ENCODE measurements at places on chromosomes 2 and 18.

DNA sequence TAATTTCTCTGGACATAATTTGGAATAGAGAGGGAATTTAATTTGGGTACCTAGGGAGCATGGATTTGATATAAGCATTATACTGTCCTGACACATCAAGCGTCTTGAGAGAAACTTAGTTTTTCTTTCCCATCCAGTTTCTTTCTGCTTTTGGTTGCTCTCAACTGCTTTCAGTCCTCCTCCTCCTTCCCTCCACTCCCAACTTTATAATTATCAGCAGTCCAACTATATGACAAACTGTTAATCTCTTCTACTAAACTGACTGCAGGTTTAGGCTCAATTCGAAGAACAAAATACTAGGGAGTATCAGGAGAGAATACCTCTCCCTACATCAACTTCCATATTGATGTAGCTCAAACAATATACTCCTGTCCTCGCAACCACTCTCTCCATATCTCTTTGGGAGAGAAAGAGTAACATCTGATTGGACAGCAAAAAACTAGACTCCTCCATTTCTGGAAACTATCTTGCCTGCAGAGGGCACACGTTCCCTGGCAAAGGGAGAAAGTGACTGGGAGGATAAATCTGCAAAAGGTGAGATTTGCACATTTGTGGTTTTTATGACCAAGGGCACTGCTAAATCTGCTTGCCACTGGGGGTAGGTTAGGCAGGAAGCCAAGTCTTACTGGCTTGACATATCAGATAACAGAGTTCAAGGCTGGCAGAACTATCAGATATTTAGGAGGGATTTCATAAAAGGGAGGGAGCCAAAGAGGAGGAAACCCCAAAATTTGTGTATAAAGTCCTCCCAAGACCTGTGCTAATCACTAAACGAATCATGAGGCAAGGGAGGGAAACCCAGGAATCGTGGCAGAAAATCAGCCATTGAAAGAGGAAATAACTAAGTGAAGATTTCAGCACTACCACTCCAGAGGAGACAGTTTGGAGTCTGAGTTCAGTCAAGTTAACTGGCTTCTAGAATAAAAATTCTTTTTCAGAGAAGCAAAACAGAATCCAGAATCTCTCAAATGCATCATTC is 40.0 kb downstream of the ICA1L start:
- no peak for DNase-seq

- DNase-seq = peak; percentile 81
These were observed 46.9 kb downstream of the DNMT3A start for GRCh38 chr2:25294573-25295462.

- DNase-seq = no peak
These were observed 441.4 kb downstream of the DCDC2C start for GRCh38 chr2:4144731-4145130.

- DNase-seq = no peak
These were observed 77.8 kb downstream of the CTIF start for GRCh38 chr18:48616484-48617255.

- DNase-seq = no peak
These were observed 71.1 kb upstream of the FMNL2 start for GRCh38 chr2:152263911-152264310.

- no peak for DNase-seq
These were observed 554.4 kb upstream of the LRRTM1 start for GRCh38 chr2:80858965-80859364.

DNA sequence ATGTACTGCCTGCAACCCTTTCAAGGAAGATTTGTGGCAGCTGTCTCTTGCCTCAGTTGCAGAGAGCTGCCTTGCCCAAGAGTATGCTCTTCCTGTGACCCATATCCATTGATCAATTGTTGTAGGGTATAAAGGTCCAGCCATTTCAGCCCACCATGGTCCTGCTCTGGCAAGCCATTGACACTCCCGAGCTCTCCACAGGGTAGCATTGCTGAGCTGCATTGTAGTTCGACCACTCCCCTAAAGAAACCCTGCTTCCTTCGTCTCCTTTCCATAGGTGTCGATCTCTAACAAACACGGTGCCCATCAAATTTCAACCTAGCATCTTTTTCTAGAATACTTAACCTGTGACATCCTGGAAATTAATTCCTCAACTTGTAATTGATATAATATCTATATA is 104.9 kb upstream of the NDUFV2 start:
- no peak for DNase-seq

GRCh38 chr2:73069041-73069854 is 2.3 kb downstream of the SFXN5 start:
- no peak for DNase-seq

DNA sequence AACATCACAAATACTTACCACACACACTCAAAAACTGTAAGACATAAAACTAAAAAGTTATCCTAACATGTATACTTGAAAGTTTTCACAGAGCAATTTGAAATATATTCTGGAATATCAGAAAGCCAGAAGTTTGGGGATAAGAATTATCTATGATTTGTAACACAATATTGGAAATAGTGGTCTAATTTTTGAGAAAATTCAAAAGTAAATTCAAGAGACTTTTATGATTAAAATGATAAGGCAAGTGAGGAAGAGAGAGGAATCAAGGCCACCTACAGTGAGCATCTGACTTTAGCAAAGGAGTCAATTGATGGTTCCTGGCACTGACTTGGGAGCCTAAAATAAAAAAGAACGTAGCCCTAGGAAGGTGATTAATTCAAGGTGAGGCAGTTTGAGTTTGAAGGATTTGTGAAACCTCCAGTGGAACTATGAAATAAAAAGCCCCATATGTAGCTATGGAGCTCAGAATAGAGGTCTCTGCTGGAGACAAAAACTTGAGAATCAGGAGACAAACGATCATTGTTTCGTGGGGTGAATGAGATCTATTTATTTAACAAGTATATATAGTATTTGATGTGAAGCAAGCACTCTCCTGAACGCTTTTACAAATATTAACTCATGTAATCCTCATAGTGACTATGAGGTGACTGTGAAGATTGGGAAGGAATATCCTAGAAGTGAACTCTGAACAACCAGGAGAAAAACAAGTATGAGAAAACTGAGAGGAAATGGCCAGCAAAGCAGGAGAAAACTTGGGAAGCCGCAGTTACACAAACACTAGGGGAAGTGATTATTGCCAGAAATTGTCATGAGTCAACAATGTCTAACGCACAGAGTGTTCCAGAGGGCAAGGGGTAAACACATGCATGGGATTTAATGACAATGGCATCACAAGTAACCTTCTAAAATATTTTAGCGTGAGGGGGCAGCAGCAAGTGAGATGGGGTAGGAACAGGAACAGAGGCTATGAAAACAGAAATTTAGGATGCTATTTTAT is 12.8 kb downstream of the TFPI start:
- DNase-seq = no peak

GRCh38 chr18:28175930-28176697 is 816 bp downstream of the CDH2 start:
- no peak for DNase-seq

- DNase-seq = no peak
These were observed 41.4 kb downstream of the RFX8 start for GRCh38 chr2:101433465-101433864.

DNA sequence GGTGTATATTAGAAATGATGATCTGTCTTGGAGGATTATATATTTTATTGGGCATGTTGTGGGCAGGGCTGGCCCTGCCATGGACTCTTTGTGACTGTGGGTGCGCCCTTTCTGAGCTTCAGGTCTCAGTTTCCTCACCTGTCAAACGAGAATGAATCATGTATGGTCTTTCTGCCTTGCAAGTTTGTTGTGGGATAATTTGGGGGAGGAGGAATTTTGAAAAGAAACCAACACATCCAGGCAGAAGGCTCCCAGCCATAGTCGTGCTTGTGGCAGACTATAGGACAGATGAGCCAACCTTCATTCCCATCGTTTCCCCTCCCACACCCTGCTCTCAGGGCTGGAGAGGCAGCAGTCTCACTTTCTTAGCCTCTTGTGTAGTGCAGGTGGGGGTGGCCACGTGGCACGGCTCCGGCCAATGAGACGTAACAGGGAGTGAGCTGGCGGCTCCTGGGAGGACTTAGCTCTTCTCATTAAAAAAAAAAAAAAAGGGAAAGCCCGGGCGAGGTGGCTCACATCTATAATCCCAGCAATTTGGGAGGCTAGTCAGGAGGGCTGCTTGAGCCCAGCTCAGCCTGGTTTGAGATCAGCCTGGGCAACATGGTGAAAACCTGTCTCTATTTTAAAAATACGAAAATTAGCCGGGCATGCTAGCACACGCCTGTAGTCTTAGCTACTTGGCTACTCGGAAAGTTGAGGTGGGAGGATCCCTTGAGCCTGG is 63.1 kb downstream of the RHOB start:
- no peak for DNase-seq

GRCh38 chr2:1024981-1025380 is 74.3 kb downstream of the SNTG2 start:
- no peak for DNase-seq

DNA sequence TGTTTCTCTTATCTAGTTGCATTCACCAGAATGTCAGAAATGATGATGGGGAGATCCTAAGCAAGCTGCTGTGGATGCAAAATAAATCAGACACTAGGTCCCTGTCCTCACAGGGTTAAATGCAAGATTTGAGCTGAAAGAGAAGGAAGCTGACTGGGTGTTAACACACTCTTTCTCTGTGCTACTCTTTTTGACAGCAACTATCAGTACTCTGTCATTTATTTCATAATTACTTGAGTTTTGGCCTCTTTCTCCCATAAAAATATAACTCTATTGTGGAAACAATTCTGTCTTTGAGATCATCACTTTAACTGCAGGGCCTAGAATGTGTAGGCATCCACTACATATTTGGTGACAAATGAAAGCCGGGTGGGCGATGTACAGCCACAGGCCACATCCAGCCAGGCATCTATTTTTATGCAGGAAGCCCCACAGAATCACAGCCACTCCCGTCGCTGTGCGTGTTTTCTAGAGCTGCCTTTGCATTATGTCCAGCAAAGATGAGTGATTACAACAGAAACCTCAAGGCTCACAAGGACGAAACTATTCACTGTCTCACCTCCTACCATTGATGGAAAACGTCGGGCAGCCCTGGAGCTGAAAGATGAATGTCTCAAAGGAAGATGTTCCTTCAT is 849.0 kb downstream of the RNF144A start:
- DNase-seq = no peak

GRCh38 chr2:84807063-84807485 is 73.8 kb downstream of the TRABD2A start:
- no peak for DNase-seq

- DNase-seq = no peak
These were observed 91.0 kb upstream of the NEUROD1 start for GRCh38 chr2:181771356-181771755.

DNA sequence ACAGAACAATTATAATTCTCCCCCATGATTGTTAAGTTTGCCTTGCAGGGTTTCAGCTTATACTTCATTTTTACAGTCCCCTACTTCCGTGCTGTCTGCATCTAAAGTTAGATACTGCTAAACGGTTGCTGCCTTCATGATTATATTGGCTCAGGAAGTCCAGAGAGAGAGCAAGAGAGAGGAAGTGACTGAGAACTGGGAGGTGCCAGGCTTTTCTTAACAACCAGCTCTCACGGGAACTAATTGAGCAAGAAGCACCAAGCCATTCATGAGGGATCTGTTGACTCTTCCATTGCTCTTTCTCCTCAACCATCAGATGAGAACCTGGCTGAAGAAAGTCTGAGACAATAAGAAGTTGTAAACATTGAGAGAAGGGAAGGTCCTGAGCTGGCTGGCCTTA is 125.5 kb upstream of the SIX2 start:
- no peak for DNase-seq

GRCh38 chr18:70220628-70221027 is 15.1 kb upstream of the RTTN start:
- DNase-seq = no peak

DNA sequence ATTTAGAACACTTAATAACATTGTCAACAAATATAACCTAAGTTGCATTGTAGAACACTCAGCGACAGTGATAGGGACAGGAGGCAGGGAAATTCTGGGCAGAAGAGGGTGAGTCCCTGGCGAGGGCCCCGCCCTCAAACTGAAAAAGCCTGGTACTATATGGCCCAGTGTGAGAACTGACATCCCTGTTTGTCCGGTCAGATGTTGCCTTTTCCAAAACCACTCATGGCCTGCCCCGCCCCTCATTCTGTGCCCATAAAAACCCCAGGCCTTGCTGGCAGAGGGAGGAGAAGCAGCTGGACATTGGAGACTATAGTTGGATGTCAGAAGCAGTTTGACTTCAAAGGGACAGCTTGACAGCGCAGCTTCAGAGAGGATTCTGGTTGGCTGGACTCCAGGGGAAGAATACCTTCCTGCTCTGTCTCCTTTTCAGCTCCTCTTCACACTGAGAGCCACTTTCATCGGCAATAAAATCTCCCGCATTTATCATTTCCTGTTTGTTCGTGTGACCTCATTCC is 47.0 kb downstream of the FAM117B start:
- DNase-seq = no peak

GRCh38 chr2:45004562-45005191 is 4.6 kb downstream of the SIX2 start:
- DNase-seq = no peak

- DNase-seq = no peak
These were observed 229.8 kb downstream of the PIK3C3 start for GRCh38 chr18:42184685-42185477.

DNA sequence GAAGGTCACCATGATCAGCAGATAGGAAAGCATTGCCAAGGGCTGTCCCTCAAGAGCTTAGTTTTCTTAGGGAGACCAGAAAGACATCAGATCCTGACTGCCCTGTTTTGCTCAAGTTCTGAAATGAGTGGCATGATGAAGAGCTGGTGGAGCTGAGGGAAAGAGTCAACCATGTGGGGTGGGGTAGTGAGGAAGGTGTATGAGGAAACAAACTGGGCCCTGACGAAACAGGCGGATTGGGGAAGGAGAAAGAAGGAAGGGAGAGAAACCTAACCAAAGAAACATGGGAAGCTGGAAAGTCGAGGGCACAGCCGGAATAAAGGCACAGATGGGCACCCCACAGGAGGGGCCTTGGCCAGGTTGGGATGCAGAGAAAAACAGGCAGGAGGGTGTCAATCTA is 8.0 kb downstream of the TGOLN2 start:
- no peak for DNase-seq

- DNase-seq = no peak
These were observed 117.2 kb downstream of the VAPA start for GRCh38 chr18:10030816-10031541.

DNA sequence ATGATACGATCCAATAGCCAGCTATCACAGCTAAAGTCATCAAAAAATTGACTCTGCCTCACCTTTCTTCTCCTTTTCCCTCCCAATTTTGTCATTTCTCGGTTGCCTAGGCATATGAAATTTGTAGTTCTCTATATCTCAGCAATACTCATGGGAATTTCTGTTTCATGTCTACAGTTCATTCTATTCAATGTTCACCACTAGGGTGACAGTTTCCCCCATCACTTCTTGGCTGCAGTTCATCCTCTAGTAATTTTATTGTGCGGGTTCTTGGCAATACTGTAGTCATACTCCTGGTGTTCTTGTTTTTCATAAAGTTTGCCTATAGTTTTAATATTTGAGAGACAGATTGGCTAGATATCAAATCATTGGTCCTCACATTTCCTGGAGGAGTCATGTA is 872.2 kb upstream of the ID2 start:
- DNase-seq = no peak
